Posterior vena cava (tissue), 2 donors: ENCODE measurements at places on chromosomes 6 and 20.
A peak's percentile ranks its signal among the peaks of the same experiment; 100 is the strongest.

DNA sequence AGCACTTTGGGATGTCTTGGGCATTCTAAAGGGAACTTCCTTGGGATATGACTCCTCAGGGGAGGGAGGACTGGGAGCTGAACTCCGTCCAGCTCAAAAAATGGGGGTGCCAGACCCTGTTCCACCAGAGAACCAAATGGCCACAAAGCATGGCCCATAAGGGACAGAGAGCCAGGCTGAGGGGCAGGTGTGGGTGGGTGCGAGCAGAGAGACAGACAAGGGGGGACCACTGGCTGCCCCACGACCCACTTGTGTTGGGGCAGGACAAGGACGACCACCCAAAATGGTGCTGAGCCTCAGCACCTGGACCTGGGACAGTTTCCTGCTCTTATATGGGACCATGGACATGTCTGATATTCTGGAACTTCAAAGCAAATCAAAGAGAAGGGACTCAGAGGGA is 148.2 kb upstream of the MLN start:
- DNase-seq: peak; percentile 45

DNA sequence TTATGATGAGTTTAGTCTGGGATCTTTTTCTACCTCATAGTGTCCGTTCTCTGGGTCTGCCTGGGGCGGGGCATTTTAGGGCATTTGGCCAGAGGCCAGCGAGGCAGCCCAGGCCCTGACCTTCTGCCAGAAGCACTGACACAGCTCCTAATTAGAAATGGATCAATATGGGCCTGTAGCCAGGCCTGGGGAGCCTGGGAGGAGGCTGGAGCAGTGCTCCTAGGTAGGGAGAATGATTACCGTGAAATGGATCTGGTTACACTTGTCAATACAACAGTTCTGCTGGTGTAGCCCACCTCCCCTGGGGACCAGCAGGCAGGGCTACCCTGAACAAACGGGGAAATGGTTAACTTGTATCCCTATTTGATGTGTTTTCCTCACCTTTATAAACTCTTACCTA is 23.0 kb downstream of the RALY start:
- DNase-seq: no peak

GRCh38 chr20:14117768-14118167 is 122.5 kb downstream of the MACROD2 start:
- no peak for DNase-seq

- DNase-seq: no peak
These were observed 351.9 kb upstream of the PRND start for GRCh38 chr20:4369798-4370124.

DNA sequence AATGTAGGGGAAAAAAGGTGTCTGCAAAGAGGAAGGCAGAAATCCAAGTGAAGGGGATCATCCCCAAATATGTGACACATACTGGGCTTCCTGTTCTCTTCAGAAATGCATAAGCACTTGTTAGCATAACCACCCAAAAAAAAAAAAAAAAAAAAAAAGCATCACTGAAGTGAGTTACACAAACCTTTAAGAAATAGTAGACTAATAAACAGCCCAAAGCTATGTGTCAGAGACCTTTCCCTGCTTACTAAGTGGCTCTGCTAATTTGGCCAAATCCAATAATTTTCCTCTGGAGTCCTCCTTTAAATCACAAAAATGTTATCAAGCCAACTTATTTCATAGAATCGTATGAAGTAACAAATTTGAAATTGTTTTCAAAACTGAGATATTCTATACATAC is 7.5 kb upstream of the DST start:
- DNase-seq: no peak

DNA sequence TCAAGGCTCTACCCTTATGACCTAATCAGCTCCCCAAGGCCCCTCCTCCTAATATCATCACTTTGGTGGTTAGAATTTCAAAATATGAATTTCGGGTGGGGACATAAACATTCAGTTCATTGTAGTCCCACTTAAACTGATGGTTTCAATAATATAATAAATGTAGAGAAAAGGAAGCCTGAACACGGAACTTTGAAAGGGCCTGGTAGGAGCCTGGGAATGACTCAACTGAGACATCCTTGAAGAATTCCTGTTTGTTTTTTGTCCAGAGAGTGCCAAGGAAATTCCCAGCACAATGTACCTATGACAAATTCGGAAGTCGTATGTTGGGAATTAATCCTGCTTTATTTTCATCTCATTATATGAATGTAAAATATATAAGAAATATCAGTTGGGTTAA is 457.9 kb downstream of the PLCB1 start:
- no peak for DNase-seq

DNA sequence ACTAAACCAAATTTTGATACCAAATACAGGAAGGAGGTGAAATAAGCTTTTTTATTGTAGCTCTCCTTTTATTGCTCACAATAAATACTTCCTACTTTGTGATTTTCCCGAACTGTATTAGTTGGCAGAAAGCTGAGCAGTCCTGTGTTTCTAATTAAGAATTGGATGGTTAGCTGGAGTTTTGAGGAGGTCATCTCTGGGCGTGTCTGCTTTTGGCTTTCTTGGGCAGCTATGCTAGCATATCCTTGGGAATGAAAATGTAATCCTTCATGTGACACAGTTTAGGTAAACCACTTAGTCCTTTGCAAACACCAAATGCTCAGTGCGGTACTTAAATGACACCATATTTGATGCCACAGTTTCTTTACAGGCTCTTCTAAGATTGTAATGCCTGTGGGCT is 67.5 kb downstream of the MTHFD1L start:
- DNase-seq: no peak

DNA sequence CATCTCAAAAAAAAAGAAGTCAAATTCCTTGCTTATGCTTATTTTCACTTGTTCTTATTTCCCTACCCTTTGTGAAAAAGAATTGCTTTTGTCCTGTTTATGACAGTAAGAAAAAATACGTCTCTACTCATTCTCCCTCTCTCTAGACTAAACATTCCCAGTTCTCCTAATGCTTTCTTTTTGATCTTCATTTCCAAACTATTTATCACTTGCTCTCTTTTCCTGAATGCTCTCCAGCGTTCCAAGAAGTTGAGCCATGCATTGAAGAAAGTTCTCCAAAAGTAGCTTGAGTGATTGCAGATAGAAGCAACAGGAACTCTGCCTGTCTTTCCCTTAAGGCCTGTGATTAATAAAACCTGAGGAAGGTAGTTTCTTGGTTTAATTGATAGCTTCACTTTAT is 53.1 kb upstream of the TMEM170B start:
- DNase-seq: no peak

DNA sequence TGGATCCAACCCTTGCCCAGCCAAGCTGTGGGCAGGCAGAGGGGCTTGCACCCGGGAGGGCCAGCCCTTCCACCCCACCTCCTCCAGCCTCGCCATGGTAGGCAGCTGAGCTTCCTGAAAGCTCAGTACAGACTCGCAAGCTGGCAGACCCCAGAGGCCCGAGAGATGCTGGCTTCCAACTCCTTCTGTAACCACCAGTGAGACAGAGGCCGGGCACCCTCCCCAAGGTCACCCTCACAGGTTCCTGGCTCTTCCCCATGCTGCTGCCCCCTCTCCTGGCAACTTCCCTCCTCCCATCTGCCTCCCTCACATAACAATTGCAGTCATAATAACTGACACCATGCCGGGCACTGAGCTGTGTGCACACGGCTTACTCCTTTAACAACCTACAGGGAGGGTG is 26.2 kb upstream of the NOL4L start:
- no peak for DNase-seq

- DNase-seq: no peak
These were observed 120.8 kb upstream of the BCLAF1 start for GRCh38 chr6:136410201-136411024.

DNA sequence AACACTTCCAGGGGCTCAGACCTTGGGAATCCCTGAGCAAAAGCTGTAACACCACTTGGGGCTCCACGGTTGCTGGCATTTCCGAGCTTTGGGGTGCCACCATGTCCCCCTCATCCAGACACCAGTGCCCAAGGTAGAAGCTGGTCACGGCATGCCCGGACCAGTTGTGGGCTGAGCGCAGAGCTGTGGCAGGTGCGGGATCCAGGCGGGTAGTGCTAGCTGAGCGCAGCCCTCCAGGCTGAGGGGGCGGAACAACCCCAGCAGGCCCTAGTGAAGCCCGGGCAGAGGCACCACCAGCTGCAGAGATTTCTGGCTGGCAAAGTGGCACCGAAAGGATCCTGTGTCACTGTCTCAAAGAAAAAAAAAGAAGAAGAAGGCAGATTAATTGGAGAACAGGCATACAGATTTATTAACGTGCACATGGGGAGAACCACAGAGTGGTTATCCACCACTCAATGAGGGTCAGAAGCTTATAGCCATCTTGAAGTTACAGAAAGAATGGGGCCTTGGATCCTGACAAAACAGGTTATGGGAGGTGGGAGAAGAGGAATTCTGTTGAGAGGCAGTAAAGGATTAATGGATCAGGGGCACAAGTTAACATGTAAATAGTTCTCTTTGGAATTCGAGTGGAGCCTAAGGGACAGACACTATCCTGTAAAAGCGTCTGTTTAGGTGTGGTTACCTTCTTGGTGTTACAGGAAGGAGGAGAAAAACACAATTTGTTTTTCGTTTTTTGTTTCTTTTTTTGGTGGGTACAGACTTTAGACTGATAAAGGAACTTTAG is 107.5 kb downstream of the CD24 start:
- DNase-seq: no peak

- DNase-seq: no peak
These were observed 855 bp upstream of the GFOD1 start for GRCh38 chr6:13488015-13488895.

DNA sequence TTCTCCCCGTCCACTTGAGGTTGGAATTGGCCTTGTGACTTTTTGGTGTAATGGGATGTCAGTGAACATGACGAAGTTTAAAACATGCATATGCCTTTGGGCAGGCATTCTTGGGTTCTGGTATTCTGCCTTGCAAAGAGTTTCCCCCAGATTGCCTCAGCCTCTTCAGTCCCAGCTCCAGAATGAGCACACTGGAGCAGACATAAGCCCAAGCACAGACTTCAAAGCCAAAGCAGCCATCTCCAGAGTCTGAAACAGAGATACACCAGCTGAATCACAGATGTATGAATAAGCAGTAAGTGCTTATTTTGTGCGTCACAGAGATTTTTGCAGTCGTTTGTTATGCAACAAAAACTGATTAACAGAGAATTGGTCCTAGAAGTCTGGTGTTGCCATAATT is 546.0 kb downstream of the FRK start:
- no peak for DNase-seq

DNA sequence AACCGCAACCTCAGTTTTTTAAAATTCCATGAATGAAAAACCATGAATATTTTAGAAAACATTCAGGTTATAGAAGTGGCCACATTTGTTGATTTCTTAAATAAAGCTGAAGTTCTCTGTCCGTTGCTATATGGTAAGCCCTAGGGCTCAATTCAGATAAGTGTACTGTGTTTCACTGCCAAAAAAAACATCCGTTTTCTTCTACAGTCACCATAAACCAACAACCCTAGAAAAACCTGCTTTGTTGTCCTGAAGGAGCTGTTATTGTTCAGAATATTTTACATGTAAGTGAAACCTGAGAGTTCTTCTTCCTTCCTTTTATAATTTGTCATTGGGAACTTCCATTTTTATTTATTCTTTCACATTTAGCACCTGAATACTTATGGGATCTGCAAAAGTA is 274.1 kb downstream of the TFAP2A start:
- no peak for DNase-seq

GRCh38 chr6:16043171-16044135 is 85.4 kb upstream of the MYLIP start:
- no peak for DNase-seq

GRCh38 chr6:111894272-111894671 is 21.0 kb upstream of the FYN start:
- DNase-seq: no peak

DNA sequence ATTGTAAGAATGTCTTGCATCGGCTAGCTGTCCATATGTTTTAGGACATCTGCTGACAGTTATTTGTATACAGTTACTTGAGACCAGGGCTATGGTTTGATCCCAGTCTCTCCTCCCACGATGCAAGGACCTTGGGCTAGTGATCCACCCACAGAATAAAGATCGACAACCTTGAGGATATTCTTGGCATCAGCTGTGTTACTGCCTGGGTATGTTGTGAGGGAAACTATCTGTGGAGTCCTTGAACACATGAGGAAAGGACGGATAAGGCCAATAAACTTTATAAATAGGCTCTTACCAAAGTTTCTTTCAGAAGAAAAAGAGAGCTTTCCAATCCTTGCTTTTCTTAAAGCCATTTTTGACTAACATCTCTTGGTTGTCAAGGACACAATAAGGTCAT is 70.8 kb upstream of the HEY2 start:
- DNase-seq: no peak

DNA sequence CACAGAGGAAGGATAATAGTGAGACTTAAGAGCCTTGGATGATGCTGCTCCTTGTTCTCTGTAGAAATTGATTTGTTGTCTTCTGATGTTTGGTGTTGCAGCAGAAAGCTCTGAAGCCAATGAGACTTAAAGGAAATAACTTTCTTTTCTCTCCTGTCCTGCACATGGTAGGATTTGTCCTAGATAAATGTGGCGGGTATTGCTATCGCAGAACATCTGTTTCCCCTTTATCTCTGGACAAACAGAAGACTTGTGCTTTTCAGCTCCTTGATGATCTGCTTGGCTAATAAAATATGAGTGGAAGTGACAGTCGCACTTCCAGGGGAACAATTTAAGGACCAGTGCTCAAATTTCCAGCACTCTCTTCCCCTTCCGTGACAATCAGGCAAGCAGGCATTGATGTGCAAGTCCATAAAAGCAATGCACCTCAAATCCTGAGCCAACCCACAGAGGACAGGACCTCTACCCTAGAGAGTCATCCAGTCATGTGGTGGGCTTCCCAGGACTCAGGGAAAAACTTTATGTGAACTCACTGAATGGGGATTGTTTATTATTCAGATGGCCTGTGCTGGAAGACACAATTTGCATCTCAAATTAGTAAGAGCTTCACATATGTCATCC is 9.9 kb upstream of the NCR2 start:
- DNase-seq: no peak

- peak; percentile 84 for DNase-seq
These were observed 18.6 kb upstream of the FOXO3 start for GRCh38 chr6:108541843-108542759.

GRCh38 chr20:17171746-17172280 is 55.0 kb upstream of the PCSK2 start:
- no peak for DNase-seq

DNA sequence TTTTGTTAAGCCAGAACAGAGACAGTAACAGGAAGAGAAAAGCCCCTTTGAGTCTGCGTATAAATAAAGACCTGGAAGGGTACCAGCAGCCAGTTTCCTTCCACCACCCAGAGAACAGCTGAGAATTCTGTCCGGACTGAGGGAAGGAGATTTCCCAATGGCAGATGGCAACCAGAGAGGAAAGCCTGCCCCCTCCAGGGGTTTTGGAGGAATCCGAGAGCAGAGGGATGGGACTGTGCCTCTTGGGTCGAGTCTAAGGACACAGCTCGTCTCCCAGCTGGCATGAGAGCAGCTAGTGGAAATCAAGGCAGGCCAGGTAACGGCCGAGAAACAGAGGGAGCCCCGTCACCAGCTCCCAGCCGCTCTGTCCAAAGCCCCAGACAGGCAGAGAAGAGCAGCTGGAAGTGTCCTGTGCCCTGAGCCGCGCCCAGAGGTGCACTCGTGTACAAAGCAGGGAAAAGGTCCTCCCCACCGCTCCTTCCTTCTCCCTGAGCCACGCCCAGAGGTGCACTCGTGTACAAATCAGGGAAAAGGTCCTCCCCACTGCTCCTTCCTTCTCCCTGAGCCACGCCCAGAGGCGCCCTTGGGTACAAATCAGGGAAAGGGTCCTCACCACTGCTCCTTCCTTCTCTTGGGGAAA is 134.0 kb upstream of the SNX9 start:
- peak; percentile 54 for DNase-seq

- DNase-seq: no peak
These were observed 64.9 kb downstream of the SLC22A23 start for GRCh38 chr6:3391902-3392458.

GRCh38 chr6:161772176-161772575 is 498.3 kb upstream of the AGPAT4 start:
- no peak for DNase-seq
